ENCODE measurements at places on chromosomes 5 and 9.

DNA sequence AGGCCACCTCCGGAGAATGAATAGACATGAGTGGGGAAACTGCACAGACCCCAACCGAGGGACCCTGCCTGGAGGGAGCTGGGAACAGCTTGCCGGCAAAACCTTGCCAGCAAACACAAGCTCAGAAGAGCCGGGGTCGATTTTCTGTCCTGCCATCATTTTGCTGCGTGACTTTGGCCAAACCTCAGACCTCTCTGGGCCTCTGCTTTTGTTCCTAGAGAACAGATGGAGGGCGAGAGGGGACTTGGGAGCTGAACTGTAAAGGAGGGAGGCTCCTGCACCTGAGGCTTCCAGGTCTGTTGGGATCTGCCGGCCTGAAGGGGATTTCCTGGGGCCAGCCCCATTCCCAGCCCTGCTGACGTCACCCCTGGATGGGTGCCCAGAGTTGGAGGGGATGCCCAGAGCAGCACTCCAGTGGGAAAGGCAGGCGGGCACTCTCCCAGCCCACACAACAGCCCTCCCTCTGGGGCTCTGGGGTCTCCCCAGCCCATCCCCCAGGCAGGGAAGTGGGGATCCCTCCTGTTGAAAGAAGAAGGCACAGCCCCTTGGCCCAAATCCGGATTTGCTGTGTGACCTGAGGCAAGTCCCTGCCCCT lies 40.4 kb upstream of the SYNPO start:
- DNase-seq, result no peak

GRCh38 chr5:172853355-172853975 lies 19.4 kb downstream of the ERGIC1 start:
- no peak for DNase-seq

DNA sequence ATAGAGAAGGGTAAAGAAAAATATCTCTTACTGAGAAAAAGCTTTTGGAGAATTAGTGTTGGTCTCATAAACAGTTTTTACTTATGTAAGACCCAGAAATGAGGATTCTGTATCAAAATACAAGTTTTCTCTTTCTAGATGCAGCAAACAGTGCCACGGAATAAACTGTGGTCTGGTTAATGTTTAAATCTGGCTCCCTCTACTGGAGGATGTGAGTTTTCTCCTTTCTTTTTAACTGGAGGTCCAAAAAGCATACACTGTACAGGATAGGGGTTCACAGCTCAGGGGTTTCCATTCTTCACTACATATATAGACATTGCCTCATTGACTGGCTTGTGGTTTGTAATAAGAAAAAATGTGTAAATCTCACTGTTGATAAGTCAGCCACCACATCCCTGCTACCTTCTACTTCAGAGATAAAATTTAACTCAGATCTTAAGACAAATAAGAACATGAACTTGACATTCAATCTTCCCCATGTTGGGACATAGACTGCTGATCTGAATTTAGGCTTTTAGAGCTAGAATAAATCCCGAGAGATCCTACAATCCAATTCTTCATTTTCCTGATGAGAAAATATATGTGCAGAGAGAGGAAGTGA lies 98.9 kb downstream of the CFAP95 start:
- no peak for DNase-seq

- DNase-seq, result no peak
These were observed 11.9 kb downstream of the HAND1 start for GRCh38 chr5:154466147-154466546.

- no peak for DNase-seq
These were observed 41.6 kb downstream of the LPAR1 start for GRCh38 chr9:110996436-110997220.

DNA sequence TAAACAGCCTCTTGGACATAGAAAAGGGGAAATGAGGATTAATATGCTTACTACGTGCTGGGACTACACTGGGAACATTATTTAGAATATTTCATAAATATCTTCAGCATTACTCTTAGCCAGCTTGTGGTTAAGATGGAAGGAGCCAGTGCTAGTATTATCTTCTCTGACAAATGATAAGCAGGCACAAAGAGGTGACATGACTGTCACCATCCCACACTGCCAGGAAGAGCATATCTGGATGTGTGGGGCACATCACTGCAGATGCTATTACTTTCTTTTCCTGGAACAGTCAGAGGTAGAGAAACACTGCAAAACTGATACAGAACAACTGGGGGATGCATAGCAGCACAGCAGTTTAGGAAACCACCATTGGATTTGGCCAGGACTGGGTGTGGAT lies 281.0 kb upstream of the TNC start:
- no peak for DNase-seq

GRCh38 chr9:23635276-23635675 lies 190.8 kb downstream of the ELAVL2 start:
- DNase-seq, result no peak

DNA sequence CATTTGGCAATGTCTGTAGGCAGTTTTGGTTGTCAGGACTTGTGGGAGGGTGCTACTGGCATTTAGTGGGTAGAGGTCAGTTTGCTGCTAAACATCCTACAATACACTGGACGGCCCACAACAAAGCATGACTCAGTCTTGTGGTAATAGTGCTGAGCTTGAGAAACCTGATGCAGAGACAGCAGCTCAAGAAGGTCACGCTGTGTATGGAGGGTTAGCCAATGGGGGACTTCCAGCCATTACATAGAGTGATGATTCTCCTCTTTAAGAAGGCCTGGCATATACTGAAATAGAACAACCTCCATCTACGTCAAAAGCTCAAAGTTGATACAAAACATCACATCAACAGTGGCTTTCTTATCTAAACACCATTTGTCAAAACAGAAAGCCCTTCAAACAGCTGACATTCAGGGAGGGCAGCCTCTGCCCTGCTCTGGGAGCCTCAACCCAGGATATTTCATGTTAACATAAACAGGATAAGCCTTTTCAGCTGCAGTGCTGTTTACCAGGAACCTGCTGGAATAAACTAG lies 143.0 kb downstream of the GPBP1 start:
- DNase-seq, result no peak

DNA sequence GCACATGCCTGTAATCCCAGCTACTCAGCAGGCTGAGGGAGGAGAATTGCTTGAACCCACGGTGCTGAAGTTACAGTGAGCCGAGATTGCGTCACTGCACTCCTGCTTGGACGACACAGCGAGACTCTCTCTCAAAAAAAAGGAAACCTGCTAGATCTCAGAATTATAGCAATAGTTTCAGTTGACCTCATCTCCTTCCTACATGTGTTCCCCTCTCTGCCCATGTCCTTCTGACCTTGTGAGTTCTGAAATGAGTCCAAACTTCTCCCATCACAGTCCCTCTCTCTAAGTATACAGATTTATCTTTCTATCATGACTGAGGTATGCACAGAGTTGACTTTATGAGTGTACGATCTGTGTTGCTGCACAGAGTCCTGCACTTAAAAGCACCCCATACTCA lies 44.6 kb upstream of the SHOC1 start:
- DNase-seq, result no peak

DNA sequence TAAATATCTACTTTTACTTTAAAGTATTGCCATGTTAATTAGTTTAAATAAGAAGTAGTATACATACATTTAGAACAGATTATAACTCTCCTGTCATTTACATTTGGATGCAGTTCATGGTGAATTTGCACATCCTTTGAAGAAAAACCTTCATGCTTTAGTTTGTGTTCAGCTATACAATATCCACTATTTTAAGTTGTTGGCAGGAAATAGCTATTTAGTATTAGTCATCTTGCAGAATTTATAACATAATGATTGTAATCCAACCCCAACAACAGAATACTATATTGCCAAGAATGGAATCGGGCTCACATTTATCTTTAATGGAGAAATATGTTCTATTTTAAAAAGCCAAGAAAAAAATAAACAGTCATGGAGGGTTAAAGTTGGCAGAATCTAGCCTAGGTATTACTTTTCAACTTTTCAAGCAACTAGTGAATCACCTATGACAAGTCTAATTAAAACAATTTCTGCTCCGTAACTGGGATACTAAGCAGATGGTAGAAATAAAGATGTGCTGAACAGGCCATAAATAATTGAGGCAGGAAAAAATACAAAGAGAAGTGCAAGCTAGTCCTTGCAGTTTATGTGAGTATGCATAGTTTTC lies 1170.6 kb upstream of the NUDT12 start:
- DNase-seq, result no peak

GRCh38 chr5:69024241-69024651 lies 69.6 kb upstream of the SLC30A5 start:
- peak; percentile 22 for DNase-seq

- peak; percentile 45 for DNase-seq
These were observed 58.4 kb downstream of the PCSK1 start for GRCh38 chr5:96374653-96375052.

All from activated CD4-positive, alpha-beta memory T cell treated with anti-CD3 and anti-CD28 coated beads, Interleukin-2, amount 10 ng/mL, durations not matched to agents 7 days and 5 days (primary cell).